ENCODE measurements at places on chromosomes 7 and 10.

GRCh38 chr7:139004321-139005090, 23.3 kb upstream of the KIAA1549 start:
- DNase-seq: no peak

DNA sequence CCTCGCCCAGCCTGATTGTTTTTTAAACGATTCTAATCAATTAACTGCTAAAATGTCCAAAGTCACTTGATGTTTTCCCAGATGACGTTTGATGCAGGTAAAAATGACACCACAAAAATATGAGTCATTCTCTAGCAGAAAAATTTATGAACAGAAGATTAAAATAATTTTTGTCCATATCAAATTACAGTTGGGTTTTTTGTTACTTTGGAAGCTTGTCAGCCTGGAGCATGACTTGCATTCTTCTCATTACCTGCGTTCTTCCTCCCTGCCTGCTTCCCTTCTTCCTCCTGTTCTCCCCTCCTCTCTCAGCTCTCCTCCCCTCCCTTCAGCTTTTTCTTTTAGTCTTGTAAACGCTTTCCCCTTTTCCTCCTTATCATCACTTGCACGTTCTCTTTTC, 18.7 kb downstream of the IL15RA start:
- no peak for DNase-seq

GRCh38 chr7:57245206-57245605, 113.0 kb upstream of the ZNF479 start:
- DNase-seq: no peak

- DNase-seq: no peak
Observed at GRCh38 chr7:107876916-107877315, 14.1 kb upstream of the DLD start.

GRCh38 chr10:83592337-83592935, 546.9 kb upstream of the GHITM start:
- DNase-seq: no peak

DNA sequence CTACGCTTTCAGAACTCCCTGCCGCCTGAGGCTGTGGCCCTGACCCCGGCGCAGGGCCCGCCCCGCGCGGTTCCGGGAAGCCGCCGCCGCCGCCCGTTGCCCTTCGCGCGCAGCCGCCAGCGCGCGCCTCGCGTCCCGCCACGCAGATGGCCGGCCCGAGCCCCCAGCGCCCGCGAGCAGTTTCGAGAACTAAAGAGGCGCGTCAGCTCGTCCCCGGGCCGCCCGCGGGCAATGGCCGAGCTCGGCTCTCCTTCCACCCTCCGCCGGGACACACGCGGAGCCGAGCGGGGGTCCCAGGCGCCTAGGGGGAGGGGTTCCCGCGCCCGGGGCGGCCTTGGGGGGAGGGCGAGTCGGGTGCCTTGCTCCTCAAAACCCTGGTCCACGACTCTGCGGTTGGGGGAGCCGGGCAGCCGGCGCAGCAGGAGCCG, 1.8 kb downstream of the HNRNPF start:
- no peak for DNase-seq

DNA sequence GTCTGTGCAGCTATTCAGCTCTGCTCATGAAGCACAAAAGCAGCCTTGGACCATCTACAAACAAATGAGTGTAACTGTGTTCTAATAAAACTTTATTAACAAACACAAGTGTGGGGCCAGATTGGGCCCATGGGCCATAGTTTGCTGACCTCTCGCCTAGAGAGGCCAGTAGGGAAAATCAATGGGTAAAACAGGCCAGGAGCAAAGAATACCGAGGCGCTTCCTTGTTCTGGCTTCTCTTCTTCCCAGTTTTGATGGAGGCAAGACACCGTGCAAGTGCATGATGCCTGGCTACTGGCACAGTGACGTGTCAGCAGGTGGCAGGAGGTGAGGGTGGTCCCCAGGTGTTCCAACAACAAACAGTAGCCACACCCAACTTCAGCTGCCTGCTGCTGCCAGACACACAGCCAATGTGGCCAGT, 94.3 kb upstream of the SDK1 start:
- no peak for DNase-seq

DNA sequence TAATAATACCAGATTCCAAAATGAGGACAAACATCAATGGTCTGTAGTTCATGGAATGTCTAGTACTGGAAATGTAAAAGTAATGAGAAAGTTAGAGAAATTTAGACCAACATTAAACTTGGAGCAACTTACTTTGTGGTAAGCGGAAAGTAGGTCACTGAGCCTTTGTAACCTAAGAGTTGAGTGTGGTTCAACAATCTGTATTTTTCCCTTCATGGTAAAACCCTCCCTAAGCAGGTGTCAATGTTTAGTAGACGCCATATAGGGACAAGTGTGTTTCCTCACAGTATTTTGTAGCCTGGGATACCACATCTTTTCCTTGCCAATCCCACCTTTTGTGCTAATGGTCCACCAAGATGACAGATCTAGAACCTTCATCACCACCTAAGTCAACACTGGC, 67.3 kb upstream of the RSU1 start:
- no peak for DNase-seq

DNA sequence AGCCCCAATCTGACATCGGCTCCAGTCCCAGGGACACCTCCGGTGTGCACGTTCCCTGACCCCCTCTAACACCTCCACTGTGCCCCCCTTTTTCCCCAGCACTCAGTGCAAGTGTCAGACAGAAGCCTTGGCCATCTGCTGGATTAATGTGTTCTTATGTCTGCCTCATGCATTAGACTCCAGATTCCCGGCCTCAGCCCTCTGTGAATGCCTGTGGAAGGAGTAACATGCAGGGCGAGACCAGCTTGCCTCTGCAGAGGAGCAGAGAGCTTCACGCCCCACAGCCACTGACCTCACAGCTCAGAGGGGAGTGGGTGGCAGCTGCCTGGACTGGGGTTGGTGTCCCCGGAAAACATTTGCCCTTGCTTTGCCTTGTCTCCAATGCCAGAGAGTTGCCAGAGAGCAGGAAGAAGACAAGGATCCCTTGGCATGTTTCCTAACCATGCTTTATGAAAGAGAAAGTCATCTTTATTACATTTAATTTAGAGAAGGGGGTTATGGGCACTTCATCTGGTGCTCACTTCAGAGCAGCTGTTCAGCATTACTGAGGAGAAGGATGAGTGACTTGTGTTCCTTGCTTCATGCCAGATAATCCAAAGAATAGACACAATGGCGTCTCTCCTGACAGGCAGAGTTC, 91.6 kb upstream of the CXCL12 start:
- DNase-seq: peak; percentile 83

DNA sequence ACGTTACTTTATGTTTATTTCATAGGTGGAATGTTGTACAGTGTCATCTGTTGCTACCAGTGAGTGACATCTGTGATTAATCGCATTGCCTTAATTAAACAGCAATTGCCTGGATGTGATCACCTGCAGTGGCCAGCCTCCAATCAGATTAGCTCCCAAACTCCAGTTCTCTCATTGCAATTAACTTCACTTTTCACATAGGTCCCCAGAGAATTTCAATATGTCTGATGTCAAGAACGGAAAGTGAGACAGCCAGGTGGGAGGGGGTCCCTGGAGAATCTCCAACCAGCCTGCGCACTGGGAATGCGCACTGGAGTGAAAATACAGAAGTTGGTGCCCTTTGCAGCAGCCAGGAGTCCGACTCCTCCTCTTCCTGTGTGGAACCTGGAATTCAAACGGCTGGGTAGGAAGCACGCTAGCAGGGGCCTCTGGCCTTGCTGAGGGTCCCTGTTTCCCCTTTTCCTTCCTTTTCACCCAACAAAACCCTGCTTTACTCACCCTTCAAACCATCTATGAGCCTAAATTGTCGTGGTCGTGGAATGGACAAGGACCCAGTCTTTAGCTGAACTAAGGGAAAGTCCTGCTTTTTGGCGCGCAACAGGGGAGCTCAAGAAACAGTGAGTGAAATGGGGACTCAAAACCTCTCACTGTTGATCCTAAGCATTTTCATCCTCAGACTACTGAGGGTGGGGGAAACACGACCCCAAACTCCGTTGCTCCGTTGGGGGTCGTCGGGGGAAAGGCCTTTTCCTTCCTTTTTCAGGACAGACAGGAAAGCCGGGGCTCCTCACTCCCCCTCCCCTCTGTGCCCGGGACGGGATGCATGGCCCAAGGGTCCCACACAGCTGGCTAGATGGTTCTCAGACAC, 1355.5 kb upstream of the LRRTM3 start:
- DNase-seq: no peak

DNA sequence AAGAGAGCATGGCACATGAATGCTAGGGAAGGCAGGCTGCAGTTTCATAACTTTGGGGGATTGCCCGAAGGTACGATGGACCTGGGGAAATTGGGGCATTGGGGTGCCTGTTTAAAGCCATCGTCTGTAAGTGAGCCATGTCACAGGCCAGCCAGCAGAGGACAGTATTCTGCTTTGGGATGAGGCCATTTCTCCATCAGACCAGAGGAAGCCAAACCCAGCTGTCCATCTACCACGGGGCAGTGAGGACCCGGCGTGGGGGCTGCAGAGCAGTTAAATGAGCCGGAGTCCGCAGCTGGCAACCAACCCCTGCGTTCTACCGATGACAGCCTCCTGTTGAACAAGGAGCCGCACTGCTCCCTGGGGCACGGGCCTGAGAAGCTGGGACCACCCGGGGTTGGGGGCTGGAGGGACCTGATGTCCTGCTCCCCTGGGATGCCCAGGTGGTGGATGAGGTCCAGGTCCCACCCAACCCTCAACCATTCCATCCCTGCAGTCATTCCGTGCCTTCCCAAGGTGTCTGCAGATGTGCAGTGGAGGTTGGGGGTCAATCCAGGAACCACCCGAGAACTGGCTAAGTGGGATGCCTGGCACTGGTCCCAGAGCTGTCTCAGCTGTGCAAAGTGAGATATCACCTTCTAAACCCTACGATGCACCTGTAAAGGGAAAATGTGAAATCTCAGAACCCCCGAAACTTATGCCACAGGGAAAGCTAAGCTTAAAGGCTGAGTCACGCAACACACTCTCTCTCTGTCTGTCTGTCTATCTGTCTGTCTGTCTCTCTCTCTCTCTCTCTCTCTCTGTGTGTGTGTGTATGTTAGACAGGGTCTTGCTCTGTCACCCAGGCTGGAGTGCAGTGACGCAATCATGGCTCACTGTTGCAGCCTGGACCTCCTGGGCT, 12.1 kb upstream of the RHBDD2 start:
- no peak for DNase-seq

- no peak for DNase-seq
Observed at GRCh38 chr10:1570416-1571051, 166.8 kb downstream of the ADARB2 start.

DNA sequence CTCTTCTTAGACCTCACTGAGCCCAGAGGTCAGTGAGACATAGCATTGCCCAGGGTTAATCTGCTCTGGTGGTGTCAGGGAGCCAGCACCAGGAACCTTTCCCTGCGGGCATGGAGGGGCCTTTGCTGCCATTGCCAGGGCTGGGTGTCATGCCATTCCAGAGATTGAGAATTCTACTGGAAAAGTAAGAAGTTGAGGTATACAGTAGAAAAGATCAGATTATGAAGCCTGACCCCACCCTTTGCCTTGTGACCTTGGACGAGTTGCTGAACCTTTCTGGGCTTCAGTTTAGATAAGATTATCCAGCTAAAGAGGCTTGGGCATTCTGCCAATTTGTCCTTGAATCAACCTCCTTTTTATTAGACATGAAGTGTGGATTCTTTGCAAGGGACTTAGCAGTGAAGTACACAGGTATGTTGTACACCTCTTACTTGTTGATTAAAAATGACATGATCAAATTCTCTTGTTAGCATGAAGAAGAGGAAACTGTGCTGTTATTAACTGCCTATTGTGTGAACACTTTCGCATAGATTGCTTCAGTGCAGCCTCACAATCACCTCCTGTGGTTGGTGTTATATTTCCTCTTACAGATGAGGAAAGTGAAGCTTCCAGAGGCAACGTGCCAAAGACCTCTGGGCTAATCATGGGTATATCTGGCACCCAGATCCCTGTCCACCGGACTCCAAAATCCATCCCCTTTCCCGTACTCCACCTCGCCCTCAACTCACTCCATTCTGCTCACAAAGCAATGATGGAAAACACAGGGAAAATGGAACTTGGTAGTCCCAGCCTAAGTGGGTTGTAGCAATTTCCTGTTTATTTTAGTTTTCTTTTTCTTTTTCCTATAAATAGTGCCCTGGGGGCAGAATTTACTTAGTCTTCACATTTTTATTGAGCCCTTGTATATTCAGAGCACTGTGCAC, 151.3 kb downstream of the CAMK1D start:
- no peak for DNase-seq

DNA sequence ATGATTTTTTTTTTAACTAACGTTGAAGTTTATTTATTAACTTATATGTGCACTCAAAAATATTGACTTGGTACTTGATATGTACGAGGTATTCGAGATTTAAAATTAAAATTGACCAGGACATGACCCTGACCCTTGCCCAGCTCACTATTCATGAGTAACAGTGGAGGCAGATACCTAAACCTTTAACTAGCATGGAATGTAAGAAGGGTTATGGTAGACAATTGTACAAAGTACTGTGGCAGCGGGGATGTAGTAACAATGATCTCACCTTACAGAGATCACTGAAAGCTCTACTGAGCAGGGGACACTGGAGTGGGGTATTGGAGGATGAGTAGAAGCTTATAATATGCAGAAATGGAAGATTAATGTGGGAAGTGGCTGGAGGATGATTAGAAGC, 60.8 kb downstream of the ADRA2A start:
- no peak for DNase-seq

DNA sequence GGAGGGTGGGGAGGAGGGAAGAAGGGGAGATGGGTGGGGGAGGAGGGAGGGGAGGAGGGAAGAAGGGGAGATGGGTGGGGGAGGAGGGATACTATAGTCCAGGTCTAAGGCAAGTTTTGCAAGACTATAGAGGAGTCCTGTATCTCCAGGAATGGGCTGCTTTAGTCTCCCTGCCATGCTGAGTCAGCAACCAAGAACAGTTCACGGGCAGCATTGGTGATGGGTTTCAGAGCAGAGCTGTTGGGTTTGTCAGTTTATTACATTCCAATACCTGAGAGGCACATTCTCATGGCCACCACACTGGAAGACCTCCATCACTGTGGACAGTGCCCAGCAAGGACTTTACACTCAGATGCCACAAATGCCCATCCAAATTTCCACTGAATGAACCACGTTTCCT, 212.7 kb downstream of the GRM8 start:
- no peak for DNase-seq

Measured in NCI-H446 treated with DMSO at 0.1 percent for 48 hours (cell line).